GM23338 (cell line): ENCODE measurements at places on chromosomes 1 and 21. TPM values are rescaled to one million over a fixed set of nuclear protein-coding genes. Genes with fewer than 3 reads are reported as not detected.

ATAD3A gene
- 71.4 and 80.3 TPM in 2 replicates for total RNA-seq

CFHR1 gene
- total RNA-seq: not detected in 2 replicates

SLC5A3 gene
- total RNA-seq: 31.7 and 32.7 TPM in 2 replicates

DNA sequence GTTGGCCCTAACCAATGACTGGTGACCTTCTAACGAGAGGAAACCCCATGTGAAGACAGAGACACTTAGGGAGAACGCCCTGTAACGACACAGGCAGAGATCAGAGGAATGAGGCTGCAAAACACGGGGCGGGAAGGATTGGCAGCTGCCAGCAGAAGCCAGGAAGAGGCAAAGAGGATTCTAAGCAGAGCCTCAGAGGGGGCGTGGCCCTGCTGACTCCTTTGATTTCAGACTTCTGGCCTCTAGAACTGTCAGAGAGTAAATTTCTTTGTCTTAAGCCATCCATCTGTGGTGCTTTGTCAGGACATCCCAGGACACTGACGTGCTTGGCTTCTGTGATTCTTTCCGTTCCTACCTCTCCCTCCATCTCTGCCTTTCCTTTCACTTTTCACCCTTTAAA is 79.3 kb downstream of the SH3BGR start:
- peak; percentile 49 for DNase-seq
- H3K36me3 ChIP-seq: no peaks in the 10 kb centered on the region
- H3K4me1 ChIP-seq: peaks cover 7% of the 10 kb centered on the region
- H3K27ac ChIP-seq: no peak overlapping the region

DNA sequence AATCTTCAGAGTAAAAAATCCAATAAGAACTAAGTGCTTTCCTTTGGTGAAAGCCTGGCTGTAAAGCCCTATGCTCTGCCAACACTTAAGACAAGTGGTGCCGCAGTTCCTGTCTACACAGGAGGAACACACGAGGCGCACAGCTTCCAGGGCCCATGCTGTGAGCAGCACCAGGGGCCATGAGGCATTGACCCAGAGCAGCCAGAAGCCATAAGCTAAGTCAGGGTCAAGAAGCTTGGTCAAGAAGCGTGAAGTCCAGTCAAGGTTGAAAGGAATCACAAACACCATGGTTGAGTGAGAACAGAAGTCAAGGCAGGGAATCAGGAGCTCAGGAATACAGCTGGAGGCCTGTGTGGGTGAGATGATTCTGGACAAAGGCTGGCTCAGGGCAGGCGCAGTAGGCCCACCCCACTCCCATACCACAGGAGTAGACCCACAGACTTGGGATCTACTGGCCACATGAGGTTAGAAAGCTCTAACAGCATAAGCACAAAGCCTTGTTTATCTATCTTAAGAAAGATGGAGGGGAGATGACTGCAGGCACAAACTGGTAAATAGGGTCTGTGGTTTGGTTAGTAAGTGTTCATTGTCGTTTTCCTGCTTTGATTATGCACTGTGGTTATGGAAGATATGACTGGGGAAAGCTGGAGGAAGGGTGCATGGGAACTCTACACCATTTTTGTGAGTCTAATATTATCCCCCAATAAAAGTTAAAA is 42.9 kb upstream of the RCAN3 start:
- H3K4me3 ChIP-seq: no peak overlapping the region
- H3K27ac ChIP-seq: no peak overlapping the region
- no peak for DNase-seq
- H3K27me3 ChIP-seq: no peaks in the 10 kb centered on the region
- H3K4me1 ChIP-seq: peaks cover 15% of the 10 kb centered on the region

- DNase-seq: peak; percentile 79
- H3K27ac ChIP-seq: peak within 1 kb of the TSS; percentile 63; the same call in 1 of the 2 replicates
- H3K27me3 ChIP-seq: no peaks in the 10 kb centered on the region
- H3K4me1 ChIP-seq: peaks cover 34% of the 10 kb centered on the region
- no peaks in the 10 kb centered on the region for H3K36me3 ChIP-seq
Measured at GRCh38 chr1:1435106-1435903, at the start of gene VWA1. TSS of gene VWA1 (plus strand) at chr1:1435690. CDS start at chr1:1435749, 59 bp downstream.

GRCh38 chr1:21295002-21295401 is 4.7 kb upstream of the ECE1 start:
- H3K4me3 ChIP-seq: no peak overlapping the region
- no peak overlapping the region for H3K27ac ChIP-seq
- no peaks in the 10 kb centered on the region for H3K27me3 ChIP-seq
- H3K4me1 ChIP-seq: peaks cover 29% of the 10 kb centered on the region
- DNase-seq: no peak

- no peak overlapping the region for H3K27ac ChIP-seq
- H3K4me1 ChIP-seq: peaks cover 23% of the 10 kb centered on the region
Measured at GRCh38 chr21:33035147-33035546, 9.4 kb downstream of the OLIG2 start.

GRCh38 chr1:147618077-147618569 is 52.2 kb downstream of the ACP6 start:
- H3K27me3 ChIP-seq: no peaks in the 10 kb centered on the region
- no peak overlapping the region for H3K4me3 ChIP-seq
- no peak for DNase-seq
- no peaks in the 10 kb centered on the region for H3K4me1 ChIP-seq

DNA sequence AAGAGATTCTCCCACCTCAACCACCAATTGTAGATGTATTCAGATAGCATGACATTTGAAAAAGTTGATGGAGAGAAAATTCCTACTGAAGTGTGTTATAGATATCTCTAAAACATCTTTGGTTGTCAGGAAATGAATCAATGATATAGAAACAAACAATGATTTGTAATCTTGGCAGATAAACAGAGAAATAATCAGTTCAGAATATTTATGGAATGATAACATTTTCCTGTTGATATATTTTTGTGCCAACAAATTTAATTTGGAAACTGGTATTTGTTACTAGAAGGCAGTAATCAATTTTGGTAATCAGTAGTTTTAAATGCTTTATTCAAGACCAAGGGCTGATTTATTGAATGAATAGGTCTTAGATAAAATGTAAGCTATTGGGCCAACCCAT is 695.6 kb downstream of the USP25 start:
- no peaks in the 10 kb centered on the region for H3K27me3 ChIP-seq
- no peak overlapping the region for H3K4me3 ChIP-seq
- H3K4me1 ChIP-seq: no peaks in the 10 kb centered on the region
- no peak for DNase-seq
- H3K27ac ChIP-seq: no peak overlapping the region
- no peaks in the 10 kb centered on the region for H3K36me3 ChIP-seq

GRCh38 chr1:31417148-31417547 is 4.1 kb downstream of the SERINC2 start:
- no peak overlapping the region for H3K27ac ChIP-seq
- H3K4me1 ChIP-seq: peaks cover 29% of the 10 kb centered on the region
- no peak overlapping the region for H3K4me3 ChIP-seq
- 0 out of 2 replicates have a peak, but pooled peaks cover 5% of the 10 kb centered on the region for H3K27me3 ChIP-seq
- no peaks in the 10 kb centered on the region for H3K36me3 ChIP-seq

- 0 out of 2 replicates have a peak, but pooled peaks cover 8% of the 10 kb centered on the region for H3K4me1 ChIP-seq
- H3K27me3 ChIP-seq: no peaks in the 10 kb centered on the region
- no peak overlapping the region for H3K27ac ChIP-seq
- no peak overlapping the region for H3K4me3 ChIP-seq
- H3K36me3 ChIP-seq: no peaks in the 10 kb centered on the region
Measured at GRCh38 chr1:216702170-216702569, 21.1 kb downstream of the ESRRG start.

- H3K36me3 ChIP-seq: no peaks in the 10 kb centered on the region
- no peak for DNase-seq
- H3K4me3 ChIP-seq: no peak overlapping the region
- no peak overlapping the region for H3K27ac ChIP-seq
- H3K27me3 ChIP-seq: no peaks in the 10 kb centered on the region
Measured at GRCh38 chr1:66397192-66397591, 136.8 kb upstream of the SGIP1 start.

DNA sequence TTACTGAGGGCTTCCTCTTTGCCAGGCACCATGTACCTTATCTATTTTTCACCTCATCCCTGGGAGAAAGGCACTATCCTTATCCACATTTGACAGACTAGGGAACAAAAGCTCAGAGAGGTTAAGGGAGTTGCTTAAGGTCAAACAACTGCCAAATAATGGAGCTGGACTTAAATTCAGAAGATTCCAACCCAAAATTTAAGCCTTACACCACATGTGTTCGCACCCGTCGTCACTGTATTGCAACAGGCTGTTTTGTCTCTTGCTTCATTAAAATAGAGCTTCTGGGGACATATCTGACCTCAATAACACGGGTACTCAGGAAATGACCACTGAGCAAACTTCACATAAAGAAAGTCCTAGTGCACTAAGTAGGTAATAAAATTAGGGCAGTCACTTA is 62.0 kb downstream of the TRABD2B start:
- H3K27me3 ChIP-seq: no peaks in the 10 kb centered on the region
- 0 out of 2 replicates have a peak, but pooled peaks cover 6% of the 10 kb centered on the region for H3K4me1 ChIP-seq
- no peak overlapping the region for H3K4me3 ChIP-seq
- DNase-seq: no peak
- H3K27ac ChIP-seq: no peak overlapping the region

DNA sequence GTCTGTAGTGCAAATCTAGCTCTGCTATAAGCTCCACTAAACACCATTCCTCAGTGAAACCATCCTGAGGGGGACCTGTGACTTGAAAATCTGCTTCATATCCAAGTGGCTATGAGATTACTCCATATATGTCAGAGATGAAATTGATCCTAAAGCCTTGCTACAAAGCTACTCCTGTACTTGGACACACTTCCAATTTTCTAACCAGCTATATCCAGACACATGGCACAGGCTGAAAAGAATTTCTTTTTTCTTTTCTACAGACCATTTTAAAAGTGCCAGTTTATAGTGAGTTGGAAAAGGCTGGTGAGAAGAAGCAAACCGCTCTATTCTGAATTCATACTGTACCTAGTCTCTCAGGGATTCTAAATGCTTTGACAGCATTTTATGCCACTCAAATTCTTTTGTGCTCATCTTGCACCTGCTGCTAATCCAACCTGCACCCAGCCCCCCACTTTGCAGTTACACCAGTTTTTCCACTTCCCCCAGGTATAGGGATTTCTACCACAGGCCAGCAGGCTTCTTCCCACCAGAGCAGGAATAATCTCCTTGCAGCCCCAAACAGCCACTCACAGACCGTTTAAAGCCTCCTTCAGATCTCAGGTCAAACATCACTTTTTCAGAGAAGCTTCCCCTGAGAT is 112.5 kb downstream of the RERE start:
- H3K4me1 ChIP-seq: peaks cover 38% of the 10 kb centered on the region
- peak overlapping the region; percentile 59; the same call in 1 of the 2 replicates for H3K4me3 ChIP-seq
- H3K27ac ChIP-seq: peak overlapping the region; percentile 75

DNA sequence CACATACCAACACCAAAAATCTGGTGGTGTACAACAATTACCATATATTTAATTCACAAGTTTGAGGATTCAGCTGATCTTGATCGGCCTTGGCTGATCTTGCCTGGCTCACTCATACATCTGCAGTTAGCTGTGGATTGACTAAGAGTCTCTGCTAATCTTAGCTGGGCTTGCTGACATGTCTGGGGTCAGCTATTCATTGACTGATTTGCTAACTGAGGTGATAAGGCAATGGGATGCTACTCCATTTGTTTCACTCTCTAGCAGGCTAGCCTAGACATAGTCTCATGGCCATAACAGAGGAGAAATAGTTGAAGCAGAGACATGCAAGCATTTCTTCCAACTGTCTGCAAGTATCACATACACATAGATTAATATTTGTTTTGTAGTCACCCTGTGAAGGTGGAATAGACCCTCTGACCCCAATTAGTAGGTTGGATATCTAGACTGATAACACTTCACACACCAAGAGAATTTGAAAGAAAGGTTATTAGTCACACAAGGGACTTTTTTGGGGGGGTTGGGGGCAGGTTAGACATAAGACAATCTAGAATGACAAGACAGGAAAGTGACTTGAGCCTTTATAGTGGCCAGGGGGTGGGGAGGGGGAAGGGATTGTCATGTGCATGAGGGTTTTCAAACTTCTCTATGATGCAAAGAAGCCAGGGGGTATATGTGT is 142.3 kb downstream of the BARHL2 start:
- no peaks in the 10 kb centered on the region for H3K36me3 ChIP-seq
- H3K27me3 ChIP-seq: no peaks in the 10 kb centered on the region
- H3K27ac ChIP-seq: no peak overlapping the region
- H3K4me1 ChIP-seq: no peaks in the 10 kb centered on the region
- DNase-seq: no peak
- no peak overlapping the region for H3K4me3 ChIP-seq

DNA sequence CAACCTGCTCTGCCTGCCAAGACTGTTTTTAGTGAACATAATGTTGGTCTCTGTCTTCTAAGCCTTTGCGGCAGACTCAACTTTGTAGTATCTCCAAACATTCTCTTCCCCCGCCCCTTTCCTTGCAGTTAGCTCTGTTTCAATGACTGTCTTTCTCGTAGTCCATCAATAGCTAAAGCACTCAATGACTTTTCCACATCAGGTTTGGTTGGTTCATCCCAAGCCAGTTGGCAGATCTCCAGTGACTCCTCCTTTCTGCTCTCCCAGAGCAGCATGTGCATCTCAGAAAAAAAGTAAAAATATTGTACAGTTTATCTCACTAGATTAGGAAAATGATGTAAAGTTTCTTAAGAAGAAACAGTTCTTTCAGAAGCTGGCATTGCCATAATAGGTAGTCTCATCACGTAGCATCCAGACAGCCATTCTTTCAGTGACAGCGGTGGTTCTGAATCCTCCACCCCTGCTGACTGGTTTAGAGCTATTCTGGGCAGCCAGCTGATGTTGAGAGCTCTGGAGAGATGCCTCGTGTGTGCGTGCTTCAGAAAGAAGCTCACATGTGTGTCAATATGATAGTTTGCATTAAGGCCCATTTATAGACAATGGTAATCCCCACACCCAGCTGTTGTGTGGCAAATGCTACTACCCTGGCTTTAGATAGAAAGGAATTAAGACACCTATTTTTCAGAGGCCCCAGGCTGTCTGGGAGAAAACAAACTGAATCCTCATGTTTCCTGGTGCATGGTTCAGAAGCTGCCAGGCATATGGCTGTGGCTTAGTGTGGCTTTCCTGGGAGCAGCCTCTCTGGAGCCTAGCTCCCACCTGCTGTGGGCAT is 53.2 kb downstream of the CNN3 start:
- H3K27me3 ChIP-seq: no peaks in the 10 kb centered on the region
- H3K27ac ChIP-seq: no peak overlapping the region
- no peak overlapping the region for H3K4me3 ChIP-seq
- H3K4me1 ChIP-seq: 0 out of 2 replicates have a peak, but pooled peaks cover 6% of the 10 kb centered on the region

DNA sequence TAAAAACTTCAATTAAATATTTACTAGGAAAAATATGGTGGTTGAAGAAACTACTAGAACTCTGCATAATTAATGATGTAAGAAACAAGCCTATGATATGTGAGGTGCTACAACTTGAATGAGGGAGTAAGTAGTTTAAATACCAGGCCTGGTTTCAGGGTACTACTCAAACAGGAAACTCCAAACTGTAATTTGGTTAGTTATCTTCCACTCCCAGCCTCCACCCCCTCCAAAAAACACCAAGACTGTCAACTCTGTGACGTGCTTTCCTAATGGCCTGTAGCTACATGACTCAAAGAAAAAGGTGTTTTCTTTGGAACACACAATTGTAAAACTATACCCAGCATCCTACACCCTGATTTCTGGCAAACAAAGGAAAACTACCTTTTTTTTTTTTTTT is 55.9 kb upstream of the RCC1 start:
- no peak overlapping the region for H3K27ac ChIP-seq
- H3K27me3 ChIP-seq: no peaks in the 10 kb centered on the region
- H3K36me3 ChIP-seq: no peaks in the 10 kb centered on the region
- no peak for DNase-seq
